ENCODE measurements at places on chromosomes 7 and 10.

- DNase-seq = no peak
These were observed 203.9 kb downstream of the MALRD1 start for GRCh38 chr10:19252531-19252930.

GRCh38 chr7:130699686-130700085, 13.3 kb upstream of the TSGA13 start:
- DNase-seq = no peak

- DNase-seq = no peak
These were observed 66.6 kb downstream of the AGMO start for GRCh38 chr7:15495170-15495569.

GRCh38 chr10:132136689-132137088, 50.1 kb upstream of the DPYSL4 start:
- DNase-seq = no peak

DNA sequence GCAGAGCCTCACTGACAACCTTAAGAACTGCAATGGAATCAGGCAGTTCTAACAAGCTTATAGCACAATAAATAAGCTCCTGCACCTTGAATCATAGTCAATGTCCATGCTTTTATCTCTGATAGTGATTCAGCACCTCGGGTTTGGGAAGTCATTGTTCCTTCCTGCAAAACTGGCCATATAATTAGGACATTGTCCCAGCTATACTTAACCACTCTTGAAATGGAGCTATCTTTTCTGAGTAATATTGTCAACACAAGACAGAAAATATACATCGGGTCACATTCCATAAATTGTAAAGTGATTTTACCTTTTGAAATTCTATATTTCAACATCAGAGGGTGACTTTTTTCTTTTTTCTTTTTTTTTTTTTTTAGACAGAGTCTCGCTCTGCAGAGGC, 682.8 kb downstream of the KCNMA1 start:
- no peak for DNase-seq

- no peak for DNase-seq
These were observed 79.0 kb downstream of the CDCA7L start for GRCh38 chr7:21866731-21867130.

DNA sequence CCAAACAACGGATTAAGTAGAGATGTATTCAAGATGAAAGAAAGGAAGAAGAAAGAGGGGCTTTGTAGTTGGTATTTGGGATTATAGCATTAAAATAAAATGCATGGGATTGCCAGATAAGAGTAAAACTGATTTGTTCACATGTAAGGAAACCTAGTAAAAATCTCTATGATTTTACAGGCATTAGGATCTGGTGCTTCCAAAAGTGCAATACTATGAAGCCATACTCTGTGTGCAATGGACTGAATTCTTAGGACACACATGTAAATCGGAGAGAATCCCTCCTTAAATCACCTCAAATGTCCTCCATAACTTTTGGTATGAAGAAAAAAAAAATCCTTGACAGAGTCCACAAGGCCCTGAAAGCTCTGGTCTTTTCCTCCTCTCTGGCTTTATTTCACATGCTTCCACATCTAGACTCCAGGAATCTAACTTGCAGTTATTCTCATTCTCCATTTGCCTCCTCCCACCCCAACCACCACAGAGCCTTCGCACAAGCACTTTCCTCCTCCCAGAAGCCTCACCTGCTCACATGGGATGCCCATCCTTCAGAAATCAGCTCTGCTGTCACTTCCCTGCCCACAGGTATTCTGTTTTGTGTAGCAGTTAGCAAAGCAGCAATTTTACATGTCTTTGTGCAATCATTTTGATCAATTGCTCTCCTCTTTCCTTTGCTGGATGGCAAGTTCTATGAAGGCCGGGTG, 378.3 kb downstream of the KCNMA1 start:
- no peak for DNase-seq

DNA sequence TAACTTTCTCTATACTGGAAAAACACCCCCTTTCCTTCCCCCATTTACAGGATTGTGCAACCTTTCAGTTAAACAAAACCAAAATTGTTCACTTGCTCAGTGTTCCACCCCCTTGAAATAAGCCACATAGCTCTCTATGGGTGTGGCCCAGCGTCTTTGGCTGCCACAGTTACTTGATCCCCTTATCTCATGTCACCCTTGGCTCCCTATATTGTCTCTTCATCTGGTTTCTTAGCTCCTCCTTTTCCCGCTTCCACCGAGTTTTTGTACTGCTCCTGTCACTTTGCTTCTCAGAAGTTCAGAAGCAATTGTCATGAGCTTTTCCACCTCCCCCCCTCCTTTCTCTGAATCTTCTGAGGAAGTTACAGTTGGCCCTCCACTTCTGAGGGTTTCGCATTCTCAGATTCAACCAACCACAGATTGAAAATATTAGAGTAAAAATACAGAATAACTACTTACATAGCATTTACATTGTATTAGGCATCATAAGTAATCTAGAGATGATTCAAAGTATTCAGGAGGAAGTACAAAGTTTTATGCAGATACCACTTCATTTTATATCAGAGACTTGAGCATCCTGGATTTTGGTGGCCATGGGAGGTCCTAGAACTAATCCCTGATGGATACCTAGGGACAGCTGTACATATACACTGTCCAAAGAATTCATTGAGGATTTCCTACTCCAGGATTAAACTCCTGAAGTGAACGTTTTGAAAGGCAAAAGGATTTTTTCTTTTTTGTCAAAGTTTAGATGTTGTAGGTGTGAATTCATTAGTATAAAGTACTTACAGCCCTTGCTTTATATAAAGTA, 60.4 kb downstream of the ADD3 start:
- DNase-seq = no peak

GRCh38 chr7:2173189-2173827, 59.4 kb downstream of the MAD1L1 start:
- DNase-seq = no peak

- DNase-seq = peak; percentile 29
These were observed 88.0 kb downstream of the FOXP2 start for GRCh38 chr7:114502454-114503254.
